NT2/D1 (cell line): ENCODE measurements at places on chromosomes 16 and 17.

DNA sequence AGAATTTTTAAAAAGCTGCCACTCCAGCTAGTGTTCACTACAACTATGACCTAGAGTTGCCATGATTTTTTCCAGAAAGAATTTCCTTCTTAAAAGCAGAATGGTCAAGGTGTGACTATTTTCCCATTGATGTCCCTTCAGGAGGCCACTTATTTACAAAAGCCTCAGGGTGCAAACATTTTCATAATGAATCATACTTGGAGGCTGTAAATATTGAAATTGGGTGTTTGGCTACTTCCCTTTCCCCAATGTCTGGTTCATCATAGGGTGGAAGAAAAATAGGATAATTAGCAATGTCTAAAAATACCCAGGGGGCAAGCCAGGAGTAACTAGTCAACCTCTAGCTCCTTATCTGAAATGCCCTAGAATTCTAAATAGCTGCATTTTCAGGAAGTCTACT is 18.8 kb downstream of the AXIN2 start:
- DNase-seq, result no peak

DNA sequence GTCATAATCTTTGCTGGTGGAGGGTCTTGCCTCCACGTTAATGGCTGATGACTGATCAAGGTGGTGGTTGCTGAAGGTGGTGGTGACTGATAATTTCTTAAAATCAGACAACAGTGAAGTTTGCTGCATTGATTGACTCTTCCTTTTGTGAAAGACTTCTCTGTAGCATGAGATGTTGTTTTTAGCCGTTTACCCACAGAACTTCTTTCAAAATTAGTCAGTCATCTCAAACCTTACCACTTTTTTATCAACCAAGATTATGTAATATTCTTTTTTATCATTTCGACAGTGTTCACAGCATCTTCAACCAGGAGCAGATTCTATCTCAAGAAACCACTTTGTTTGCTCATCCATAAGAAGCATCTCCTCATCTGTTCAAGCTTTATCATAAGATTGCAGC is 5.9 kb downstream of the UQCRC2 start:
- no peak for DNase-seq

- no peak for DNase-seq
Observed at GRCh38 chr16:83363521-83363920, 444.3 kb upstream of the HSBP1 start.

GRCh38 chr17:81011951-81012350 is 20.3 kb downstream of the CHMP6 start:
- DNase-seq, result no peak

DNA sequence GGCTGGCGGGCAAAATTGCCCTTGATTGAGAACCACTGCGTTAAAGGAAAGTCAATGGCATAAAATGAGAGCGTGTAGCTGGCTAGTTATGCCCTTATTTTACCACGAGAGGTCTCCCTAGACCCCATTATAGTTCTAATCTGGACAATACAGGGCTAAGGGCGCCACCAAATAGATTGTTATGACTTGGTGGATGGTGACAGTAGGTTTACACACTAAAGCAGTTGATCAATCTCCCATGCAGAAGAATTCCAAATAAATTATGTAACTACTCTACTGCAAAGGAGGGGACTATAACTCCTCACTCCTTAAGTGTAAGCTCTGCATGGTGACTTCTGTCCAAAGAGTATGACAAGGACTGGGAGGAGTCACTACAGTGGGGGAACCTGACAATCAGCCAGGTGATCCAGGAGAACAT is 20.4 kb upstream of the YPEL2 start:
- no peak for DNase-seq

GRCh38 chr16:84277244-84277823 is 17.3 kb upstream of the WFDC1 start:
- DNase-seq, result peak; percentile 62

DNA sequence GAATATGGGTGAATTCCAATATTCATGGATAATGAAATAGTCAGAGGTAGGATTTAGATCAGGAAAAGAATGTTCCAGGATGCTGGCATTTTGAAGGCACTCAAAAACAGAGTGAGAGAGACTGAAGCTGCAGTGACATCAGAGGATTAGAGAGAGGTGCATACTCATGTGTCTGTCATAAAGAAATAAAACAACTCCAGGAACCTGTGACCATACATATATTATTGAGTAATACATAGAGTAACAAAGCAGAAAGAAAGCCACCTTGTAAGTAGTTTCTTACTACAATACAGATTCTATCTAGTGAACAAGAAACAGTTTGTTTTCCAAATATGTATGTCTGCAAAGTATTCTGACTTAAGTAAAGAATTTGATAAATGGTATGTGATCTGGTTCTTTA is 62.3 kb upstream of the PHOSPHO1 start:
- no peak for DNase-seq

GRCh38 chr17:81067391-81067811 is 32.5 kb downstream of the BAIAP2 start:
- DNase-seq, result no peak

- DNase-seq, result no peak
Observed at GRCh38 chr17:74864866-74865395, 5.2 kb upstream of the GRIN2C start.

DNA sequence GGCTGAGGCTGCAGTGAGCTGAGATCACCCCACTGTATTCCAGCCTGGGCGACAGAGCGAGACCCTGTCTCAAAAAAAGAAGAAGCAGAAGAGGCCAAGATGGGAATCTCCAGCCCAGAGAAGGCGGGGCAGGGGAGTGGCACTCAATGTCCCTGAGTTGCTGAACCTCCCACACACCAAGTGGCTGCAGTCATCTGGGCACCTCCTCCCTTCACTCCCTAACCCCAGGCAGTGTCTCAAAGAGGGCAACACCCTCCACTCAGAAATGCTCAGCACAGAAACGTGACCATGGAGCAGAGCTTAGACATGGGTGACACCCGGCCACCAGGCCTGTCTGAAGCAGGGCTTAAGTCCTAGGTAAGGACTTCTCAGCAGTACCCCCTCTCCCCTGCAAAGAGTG is 36.3 kb upstream of the BCAR1 start:
- no peak for DNase-seq

DNA sequence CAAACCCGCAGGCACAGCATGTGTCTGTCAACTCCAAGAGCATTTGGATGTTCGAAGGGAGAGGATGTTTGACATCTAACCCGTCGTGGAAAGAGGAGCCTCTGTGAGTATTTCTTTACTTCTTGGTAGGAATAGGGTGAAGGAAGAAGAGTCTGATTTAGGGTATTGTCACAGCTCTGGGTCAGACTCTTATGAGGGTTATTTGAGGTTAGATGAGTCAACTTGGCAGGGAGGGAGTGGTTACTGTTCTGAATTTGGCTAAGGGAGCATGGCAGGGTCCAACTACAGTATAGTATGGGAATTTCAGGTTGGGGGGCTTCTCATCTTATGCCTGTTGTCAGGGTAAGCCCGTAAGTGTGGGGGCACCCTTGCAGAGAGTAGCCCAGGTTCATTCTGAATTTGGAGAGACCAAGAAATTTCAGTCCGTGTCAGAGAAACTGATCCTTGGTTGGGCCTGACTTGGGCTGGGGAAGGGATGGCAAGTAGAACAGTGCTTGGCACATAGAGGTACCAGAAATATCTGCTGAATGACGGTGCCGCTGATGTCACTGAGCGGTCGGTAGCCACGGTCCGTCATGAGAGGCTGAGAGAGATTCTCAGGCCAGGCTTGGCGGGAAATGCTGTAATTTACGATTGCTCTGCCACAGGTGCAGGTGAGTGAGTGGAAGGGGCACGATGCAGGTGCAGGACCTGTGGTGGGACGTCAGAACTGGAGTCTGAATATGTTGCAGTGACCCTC is 43.2 kb downstream of the MYH3 start:
- no peak for DNase-seq

GRCh38 chr16:46745617-46746016 is 2.5 kb downstream of the MYLK3 start:
- DNase-seq, result no peak

DNA sequence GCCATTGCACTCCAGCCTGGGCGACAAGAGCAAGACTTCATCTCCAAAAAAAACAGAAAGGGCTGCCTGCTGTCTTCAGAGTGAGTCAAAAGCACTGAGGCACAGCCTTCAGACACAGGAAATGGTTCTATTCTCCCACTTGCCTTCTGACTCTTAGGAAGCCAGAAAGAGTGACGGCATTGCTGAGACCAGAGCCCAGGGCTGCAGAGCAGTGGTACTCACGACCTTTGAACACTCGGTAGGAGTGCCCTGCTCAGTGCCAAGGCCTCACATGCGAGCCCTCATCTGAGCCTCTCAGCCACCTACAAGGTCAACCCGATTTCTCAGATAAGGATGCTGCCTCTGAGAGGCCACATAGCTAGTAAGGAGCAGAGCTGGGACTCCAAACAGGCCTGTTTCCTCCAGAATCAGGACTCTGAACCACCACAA is 3.5 kb upstream of the ITGAE start:
- no peak for DNase-seq

DNA sequence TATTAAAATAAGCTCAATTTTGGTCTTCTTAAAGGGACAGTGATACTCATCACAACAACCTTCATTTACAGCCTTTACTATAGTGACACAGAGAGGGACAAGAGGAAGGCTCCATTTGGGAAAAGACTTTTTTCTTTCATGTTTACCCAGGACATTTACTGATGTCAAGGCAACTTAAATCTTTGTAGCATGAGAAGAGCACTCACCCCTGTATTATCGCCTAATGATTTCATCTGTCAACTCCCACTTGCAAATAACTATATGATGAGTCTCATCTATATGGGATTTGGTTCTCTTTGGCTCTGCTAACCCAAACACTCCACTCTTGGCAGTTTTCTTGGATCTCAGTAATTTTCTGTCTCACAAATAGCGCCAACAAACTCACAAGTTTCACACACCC is 24.1 kb downstream of the BLMH start:
- no peak for DNase-seq

- no peak for DNase-seq
Observed at GRCh38 chr16:88969361-88969831, 7.6 kb downstream of the CBFA2T3 start.

- DNase-seq, result no peak
Observed at GRCh38 chr17:15408803-15409202, 58.6 kb downstream of the CDRT4 start.

DNA sequence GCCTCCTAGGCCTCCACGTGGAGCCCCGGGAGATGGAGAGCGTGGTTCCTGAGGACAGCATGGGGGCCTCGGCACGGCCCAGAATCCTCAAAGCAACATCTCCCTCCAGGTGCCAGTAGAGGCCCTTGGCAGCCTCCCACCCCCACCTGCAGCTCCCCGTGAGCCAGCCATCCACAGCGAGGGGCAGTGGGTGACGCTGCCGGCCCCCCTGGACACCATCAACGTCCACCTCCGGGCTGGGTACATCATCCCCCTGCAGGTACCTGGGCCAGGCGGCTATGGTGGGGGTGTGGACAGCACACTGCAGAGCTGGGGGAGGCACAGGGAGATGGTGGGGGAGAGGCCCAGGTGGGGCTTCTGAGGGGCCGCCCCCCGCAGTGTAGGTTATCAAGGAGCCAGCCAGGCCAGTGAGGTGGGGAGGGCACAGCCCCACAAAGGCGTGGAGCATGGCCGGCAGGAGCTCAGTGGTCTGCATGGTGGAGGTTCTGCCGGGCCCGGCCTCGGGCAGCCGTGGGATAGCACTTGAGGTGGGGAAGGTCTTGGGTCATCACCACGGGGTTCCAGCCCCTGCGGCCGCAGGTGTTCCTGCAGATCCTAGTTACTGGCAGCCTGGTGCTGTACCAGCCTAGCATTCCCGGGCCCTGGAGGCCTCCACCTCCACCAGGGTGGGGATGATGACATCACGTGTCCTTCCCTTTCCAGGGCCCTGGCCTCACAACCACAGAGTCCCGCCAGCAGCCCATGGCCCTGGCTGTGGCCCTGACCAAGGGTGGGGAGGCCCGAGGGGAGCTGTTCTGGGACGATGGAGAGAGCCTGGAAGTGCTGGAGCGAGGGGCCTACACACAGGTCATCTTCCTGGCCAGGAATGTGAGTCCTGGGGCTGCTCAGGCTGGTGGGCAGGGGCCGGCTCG is 16.4 kb downstream of the GAA start:
- no peak for DNase-seq

- no peak for DNase-seq
Observed at GRCh38 chr17:45143767-45144198, 4.5 kb upstream of the HEXIM1 start.

DNA sequence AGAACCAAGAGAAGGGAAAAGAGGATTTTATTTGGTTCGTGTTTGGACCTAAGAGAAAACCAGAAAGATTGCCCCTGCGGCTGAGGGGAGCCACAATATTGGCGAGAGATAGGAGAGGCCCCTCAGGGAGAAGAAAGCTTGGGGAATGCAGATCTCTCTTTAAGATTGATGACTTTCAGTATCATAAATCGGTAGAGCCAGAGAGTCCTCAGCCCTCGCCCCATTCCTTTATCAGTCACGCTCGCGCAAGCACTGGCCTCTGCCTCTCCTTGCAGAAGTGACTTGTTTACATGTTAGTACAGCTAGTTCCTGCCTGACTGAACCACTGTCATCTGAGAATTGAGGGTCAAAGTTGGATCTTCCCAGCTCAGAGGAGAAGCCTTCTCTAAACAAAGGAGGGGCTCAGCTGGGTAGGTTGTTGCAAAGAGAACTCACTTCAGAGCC is 21.5 kb upstream of the KRT19 start:
- DNase-seq, result no peak

- DNase-seq, result no peak
Observed at GRCh38 chr16:57525761-57526160, 10.6 kb downstream of the CCDC102A start.

- DNase-seq, result no peak
Observed at GRCh38 chr16:23310217-23310616, 8.1 kb downstream of the SCNN1B start.

DNA sequence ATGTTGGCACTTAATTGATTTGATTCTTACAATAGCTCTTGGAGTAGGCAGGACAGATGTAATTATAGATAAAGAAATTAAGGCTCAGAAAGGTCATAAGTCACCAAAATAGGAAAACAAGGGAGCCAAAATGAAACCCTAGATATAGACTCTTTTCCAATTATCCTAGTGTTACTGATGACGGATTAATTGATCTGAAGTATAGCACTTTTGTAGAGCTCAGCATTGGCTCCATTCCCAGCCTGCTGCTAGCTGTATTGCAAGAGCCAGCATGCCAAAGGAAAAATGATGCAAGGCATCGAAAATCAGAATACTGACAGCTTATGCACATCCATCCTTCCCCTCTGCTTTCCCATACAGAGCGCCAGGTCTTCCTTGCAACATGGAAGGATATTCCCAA is 21.6 kb upstream of the RASL10B start:
- no peak for DNase-seq

DNA sequence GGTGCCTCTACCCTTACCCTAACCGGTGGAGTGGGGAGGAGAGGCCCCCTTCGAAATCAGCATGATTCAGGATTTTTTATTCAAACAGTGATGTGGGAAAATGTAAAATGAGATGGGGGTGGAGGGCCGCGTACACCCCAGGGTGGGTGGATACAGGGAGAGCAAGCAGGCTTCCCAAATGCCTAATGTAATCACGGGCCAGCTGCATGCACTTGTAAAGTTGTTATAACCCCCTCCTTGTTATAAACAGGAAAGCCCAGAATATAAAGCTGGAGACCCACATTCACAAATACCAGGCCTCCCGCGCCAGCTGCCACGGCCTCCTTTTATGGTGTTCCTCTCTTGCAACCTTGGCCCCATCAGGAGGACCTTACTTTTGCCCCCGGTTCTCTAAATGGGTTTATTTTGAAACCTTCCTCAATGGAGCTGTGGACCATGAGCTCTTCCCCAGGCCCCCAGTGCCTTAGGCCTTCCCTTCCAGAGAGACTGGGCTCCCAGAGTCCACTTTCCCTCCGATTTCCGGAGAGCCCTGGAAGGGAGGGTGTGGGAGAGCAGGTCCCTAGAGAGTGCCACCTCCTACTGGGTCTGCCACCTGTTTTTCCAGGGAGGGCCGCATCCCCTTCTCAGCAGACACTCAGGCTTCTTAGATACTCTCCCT is 906 bp upstream of the FOXL1 start:
- no peak for DNase-seq
